Skeletal muscle cell (primary cell): ENCODE measurements at places on chromosomes 16 and 17.

GRCh38 chr16:31458073-31458843 lies 1.0 kb upstream of the ARMC5 start:
- DNase-seq, result no peak

GRCh38 chr17:27329146-27329805 lies 35.4 kb downstream of the WSB1 start:
- no peak for DNase-seq

- no peak for DNase-seq
Observed at GRCh38 chr17:42798011-42798382, 507 bp downstream of the COA3 start.

DNA sequence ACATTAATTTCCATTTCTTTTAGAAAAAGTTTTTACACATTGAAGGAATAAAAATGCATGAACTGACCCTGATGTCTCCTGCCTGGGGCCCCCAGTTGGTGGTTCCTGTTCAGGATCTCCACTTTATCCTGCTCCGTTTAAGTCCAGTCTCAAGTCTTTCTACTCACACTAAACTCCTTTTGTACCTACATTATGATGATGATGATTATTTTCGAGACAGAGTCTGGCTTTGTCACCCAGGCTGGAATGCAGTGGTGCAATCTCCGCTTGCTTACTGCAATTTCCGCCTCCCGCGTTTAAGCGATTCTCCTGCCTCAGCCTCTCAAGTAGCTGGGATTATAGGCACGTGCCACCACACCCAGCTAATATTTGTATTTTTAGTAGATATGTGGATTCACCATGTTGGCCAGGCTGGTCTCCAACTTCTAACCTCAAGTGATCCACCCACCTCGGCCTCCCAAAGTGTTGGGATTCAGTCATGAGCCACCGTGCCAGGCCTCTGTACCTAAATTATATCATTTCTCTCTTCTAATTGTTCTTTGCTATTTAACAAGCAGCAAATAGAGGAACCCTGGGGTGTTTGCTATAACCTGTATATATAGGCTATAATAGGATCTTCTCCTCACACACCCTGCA lies 2.2 kb upstream of the FOXK2 start:
- DNase-seq, result no peak

DNA sequence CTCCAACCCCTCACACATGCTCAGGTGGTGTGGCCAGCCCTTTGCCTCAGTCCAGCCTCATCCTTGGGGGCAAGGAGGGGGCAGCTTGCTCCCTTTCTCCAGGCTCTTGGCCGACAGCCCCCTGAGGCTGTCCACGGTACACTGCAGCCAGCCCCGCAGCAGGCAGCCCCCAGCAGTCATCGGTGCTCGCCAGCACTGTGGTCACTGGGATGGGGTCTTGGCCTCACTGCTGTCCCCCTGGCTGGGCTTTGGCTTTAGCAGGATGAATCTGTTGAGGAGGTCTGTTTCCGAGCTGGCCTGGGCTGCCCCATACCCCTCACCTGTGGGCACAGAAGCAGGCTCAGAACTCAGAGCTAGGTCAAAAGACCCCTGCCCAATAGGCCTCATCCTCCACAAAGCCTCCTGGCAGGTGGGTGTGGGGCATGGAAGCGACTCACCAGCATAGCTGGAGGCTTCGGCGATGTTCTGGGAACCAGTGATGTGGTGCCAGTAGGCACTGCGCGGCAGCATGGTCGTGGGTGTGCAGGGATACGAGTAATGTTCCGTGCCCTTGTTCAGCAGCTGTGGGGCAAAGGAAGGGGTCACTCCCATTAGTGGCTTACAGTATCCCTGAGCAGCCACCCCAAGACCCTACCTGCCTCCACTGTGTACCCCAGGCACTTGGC lies 10.8 kb downstream of the POLR2C start:
- DNase-seq, result no peak

- no peak for DNase-seq
Observed at GRCh38 chr16:85412911-85413520, 200.1 kb upstream of the GSE1 start.

DNA sequence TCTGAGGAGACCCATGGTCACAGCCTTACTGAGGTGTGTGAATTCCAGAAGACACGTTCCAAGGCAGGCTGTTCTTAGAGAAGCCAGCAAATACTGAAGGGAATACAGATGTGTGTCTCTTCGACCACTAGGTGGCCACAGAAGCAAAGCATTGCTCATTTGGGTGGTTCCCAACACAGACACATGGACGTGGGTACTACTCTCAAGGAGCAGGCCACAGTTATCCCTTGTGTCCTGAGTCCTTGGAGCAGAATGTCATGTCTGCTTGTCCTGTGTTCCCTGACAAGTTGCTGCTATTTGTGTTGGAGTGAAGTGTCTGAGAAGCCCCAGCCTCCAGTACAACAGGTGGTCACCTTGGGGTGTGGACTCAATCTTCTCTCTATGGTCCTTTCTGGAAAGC lies 30.3 kb downstream of the HMOX2 start:
- DNase-seq, result no peak

GRCh38 chr16:11686713-11687380 lies 18.6 kb downstream of the SNN start:
- DNase-seq, result no peak

GRCh38 chr17:80704381-80704819 lies 159.8 kb downstream of the RPTOR start:
- no peak for DNase-seq

- DNase-seq, result peak; percentile 39
Observed at GRCh38 chr16:11640987-11641817, 27.1 kb upstream of the SNN start.

- no peak for DNase-seq
Observed at GRCh38 chr16:1481906-1482835, 6.6 kb downstream of the PTX4 start.

- no peak for DNase-seq
Observed at GRCh38 chr16:85215478-85216118, 103.3 kb upstream of the CIBAR2 start.

GRCh38 chr17:50903604-50904517 lies 37.7 kb upstream of the TOB1 start:
- DNase-seq, result peak; percentile 37

DNA sequence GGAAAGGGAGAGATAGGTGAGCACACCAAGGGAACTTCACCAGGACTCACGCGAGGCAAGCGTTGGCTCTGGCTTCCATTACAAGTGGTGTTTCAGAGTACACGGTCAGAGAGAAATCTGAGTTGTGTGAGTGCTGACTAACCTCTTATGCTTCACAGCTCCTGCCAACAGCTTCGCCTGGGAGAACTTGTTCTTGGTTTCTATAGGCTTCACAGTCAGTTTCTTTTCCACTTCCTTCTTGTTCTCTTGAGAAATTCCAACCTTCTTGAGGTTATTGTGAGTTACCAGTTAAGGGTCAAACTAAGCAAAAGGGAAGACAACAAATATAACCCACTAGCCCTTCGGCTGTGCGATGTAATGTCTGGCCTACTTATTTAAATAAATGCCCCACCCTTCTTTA lies 18.9 kb downstream of the PSME3IP1 start:
- DNase-seq, result peak; percentile 73

GRCh38 chr17:73757420-73757819 lies 113.2 kb upstream of the SDK2 start:
- DNase-seq, result no peak

DNA sequence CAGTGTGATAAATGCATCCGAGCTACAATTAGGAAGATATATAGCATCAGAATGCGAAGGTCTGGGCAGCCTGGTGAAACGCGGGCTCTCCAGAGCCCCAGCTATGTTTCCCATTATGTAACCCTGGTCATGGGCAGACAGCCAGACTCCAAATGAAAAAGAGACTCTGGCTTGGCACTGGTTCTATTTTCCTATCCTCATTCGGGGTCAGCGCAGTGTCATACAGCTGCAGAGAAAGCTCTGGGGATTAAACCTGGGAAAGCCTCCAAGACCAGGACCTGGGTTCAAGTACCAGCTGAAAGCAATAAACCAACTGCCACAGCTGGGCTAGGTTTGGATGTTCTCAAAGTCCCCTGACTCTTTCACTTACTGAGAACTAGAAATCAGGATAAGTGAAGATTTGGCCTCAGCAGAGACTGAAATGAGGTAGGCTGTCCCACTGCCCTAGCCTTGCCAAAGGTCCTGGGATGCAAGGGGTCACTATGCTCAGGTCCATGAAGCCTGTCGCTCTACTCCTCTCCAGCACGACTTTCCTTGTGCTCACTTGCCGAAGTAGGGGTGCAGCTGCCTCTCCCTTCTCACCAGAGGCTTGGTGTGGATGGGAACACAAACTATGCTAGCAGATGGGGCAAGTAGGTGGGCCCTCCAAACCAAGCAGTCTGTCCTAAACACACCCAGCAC lies 123.8 kb downstream of the SMG6 start:
- peak; percentile 99 for DNase-seq

DNA sequence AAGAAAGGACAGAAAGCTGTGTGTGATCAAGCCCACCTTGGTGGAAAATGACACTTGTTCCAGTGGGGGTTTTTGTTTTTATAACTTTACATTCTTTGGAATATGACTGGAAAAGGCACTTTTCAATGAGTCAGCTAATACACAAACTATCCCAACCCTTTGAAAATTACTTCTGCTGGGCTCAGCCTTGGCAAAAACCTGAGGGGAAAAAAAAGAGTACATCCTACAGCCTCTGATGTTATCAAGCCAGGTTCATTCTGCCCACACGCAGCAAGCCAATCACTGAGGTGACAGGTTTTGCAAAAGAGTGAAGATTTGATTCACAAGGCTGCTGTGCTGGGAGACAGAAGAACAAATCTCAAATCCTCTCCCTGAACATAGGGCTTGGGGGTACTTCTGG lies 484.5 kb upstream of the ERCC4 start:
- no peak for DNase-seq
